ENCODE measurements at places on chromosomes 4 and X. TPM values are rescaled to one million over a fixed set of nuclear protein-coding genes. Genes with fewer than 3 reads are reported as not detected.

ARHGAP6 gene
- 0.81 TPM for total RNA-seq

FOXO4 gene
- total RNA-seq, result 0.41 TPM

PRPS2 gene
- 47.3 TPM for total RNA-seq

ETDB gene
- total RNA-seq, result not detected

CT55 gene
- total RNA-seq, result not detected

XAGE1B gene
- total RNA-seq, result not detected

CFP gene
- total RNA-seq, result not detected

PWWP3B gene
- total RNA-seq, result not detected

DDIT4L gene
- 2.1 TPM for total RNA-seq

TIGD2 gene
- 2.6 TPM for total RNA-seq

CPZ gene
- total RNA-seq, result not detected

ZMAT1 gene
- 0.70 TPM for total RNA-seq

MAGEA11 gene
- not detected for total RNA-seq

TMEM35A gene
- not detected for total RNA-seq

FRG2 gene
- total RNA-seq, result not detected

TSPAN5 gene
- 4.5 TPM for total RNA-seq

OCIAD2 gene
- total RNA-seq, result 266 TPM

All from Caki2 (cell line).